T-cell (primary cell): ENCODE measurements at places on chromosomes 6 and 20.

DNA sequence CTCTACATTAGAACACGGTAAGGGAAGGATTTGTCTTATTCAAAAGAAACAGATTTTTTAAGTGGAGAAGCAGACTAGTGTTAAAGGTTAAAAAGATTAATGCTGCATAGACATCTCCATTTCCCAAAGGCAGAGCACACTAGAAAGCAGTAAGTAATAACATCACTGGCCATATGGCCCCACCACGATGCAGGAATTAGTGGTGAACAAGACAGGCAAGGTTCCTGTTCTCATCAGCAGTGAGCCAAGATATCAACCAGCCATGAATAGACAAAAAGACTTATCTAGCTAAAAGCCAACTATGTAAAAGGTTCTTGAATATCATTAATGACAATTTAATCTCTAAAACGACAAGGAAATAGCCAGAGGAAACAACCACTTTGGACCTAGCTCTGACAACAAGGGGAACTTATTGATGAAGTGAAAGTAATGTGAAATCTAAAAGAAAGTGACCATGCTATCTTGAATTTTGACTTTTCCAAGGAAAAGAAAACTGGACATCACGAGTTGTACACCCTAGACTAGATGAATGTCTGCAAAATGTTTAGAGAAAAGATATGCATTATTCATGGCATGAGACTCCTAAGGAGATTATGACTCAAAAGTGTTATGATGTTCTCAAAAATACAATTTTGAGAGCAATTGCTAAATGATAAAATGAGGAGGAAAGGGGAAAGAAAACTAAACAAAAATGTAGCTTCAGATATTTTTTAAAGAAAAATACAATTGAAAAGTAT lies 157.9 kb upstream of the STXBP5 start:
- DNase-seq = no peak

GRCh38 chr6:14652536-14652935 lies 535.0 kb downstream of the CD83 start:
- DNase-seq = no peak

DNA sequence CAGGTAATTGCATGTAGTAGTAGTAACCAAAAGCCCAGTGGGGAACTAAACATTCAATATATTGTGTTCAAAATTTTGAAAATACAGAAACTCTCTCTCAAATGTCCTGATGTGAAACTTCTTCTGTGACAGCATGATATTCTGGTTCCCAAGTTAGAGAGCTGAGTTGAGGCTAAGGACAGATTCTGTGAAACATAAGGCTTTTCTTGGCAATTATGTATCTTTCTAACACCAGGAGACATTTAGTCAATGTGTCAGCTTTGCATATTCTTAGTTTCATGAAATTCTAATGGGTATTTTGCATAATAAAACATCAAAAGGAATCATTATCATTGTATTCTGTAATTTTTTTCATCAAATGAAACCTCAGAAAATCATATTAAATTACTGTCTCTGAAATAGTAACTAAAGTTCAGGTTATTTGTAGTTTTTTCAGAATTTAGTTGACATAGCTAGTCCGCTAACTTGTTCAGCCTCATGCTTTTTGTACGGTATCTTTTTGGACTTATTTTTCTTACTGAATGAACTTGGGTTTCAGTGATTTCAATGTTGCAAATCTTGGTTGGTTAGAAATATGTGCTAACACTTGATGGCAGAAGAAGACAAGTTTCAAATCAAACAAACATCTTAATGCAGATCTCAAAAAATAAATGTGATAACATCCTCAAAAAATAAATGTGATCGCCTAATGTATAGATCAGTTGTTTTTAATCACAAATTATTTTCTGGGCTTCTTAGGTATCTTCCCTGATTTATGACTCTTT lies 70.4 kb downstream of the AKAP7 start:
- DNase-seq = no peak

DNA sequence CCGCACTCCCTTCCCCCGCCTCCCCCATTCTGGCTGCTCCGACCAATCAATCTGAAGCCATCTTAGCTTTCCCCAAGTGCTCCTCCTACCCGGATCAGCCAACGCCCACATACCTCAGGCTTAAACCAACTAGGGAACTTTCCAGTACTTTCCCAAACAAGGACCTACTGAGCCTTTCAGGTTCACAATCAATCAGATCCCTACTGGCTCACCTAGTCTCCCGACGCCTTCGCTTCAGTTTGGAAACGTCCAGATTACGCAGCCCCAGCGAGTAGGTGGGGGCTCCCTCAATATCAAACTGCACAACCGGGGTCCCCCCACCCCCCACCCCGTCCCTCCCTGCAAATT lies 432 bp downstream of the HSPA1L start:
- peak; percentile 41 for DNase-seq

DNA sequence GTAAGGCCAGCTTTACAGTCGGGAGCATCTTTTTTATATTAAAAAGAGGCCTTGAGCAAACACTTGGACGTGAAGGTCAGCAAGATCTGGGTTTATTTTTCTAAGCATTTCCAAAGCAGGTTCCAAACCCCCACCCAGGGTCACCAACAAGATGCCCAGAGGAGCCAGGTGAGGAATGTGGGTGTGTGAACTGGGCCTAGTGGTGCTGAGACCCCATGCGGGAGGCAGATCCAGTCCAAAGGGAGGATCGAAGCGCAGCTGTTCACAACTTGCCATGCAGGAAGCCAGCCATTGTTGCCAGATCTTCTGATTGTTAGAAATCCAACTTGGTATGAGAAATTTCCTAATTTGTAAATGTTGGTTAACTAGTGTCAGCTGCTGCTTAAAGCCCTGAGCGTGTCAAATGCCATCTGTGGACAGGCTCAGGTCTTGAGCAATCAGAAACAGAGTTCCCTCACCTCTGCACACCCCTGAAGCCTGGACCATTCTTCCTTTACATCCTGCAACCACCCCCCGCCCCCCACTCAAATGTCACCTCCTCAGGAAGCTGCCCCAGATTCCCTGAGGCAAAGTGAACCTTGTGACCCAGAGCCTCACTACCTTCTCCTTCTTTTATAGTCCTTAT lies 46.5 kb downstream of the NFATC2 start:
- no peak for DNase-seq

DNA sequence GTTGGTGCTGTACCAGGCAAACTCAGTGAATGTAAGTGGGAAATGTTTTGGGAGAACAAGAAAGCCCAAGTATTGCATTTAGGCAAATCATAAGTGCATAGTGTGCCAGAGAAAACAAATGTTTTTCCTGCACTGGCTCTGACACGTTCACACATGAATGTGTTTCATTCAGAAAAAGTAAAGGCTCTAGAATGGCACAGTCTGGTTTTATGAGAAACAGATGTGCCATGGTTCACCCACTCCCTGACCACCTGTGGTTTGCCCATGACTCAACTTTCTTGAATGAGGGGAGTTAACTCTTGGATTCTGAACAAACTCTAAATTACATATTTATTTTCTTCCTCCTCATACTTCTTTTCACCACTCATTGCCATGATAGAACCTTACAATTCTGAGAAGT lies 126.9 kb downstream of the KCNQ5 start:
- DNase-seq = no peak

- DNase-seq = no peak
These were observed 236.8 kb upstream of the MAN1A1 start for GRCh38 chr6:119586250-119586882.

DNA sequence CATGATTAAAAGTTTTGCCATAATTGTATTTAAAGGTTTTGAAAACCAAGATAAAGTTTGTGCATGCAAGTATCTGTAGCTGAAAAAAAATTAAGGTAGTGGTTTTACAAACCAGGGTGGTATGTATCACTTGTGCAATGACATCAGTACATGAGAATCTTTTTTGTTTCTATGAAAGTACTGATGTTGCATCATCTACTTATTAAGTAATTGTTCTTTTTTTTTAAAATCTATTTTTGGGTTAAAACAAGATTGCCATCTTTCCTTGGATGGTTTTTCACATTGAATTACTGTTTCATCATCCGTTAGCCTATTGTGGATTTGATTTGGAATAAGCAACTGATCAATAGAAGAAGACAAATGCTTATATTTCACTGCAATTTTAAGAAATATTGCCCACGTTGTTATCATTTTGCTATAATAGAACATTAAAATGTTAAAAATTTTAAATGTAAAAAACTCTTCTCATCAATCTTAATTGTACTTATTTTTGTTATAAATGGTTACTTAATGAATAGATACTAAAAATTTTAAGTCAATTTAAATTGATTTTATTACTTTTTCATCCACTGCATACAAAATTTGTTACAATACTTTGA lies 39.8 kb upstream of the TAGAP start:
- DNase-seq = no peak

- DNase-seq = no peak
These were observed 16.3 kb upstream of the OR2B6 start for GRCh38 chr6:27940766-27941165.

DNA sequence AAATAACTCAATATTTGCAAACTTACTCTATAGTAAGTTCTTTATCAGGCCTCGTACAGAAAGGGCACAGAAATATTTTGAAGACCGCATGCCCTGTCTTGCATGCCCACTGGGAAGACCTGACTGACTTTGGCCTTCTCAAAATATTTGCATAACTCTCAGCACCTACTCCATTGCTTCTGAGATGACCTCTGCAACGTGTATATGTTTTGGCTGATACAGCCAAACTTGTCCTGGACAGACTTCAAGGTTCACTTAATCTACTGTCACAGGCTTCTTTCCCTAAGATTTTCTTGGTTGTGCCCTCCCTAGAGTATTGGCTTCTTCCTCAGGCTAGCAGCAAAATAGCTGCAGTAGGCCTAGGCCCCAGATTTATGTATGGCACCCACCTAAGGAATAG lies 21.5 kb upstream of the SERINC3 start:
- no peak for DNase-seq

GRCh38 chr20:34293589-34293988 lies 9.6 kb downstream of the AHCY start:
- DNase-seq = no peak

GRCh38 chr20:25315418-25316210 lies 67.7 kb downstream of the PYGB start:
- DNase-seq = no peak

- DNase-seq = no peak
These were observed 50.7 kb upstream of the INSM1 start for GRCh38 chr20:20317195-20317594.

GRCh38 chr6:143262859-143263258 lies 187.6 kb downstream of the ADAT2 start:
- DNase-seq = no peak

DNA sequence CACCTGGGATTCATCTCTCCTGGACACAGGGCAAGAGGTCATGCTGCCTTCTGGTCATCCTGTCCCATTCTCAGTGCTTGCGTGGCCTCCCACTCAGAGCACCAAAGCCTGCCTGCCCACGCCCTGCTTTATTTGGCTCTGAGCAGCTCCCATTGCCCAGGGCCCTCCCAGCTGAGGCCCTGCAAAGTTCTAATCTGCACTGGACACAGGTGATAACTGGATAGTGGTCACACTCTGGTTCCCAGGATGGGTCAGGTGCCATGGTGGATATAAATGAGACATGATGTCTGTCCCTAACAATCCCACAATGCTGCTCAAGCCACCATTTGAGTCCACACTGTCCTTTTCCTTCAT lies 39.5 kb downstream of the CPXM1 start:
- DNase-seq = no peak

- DNase-seq = peak; percentile 99
These were observed at the start of gene OSER1 for GRCh38 chr20:44210406-44211176. TSS of gene OSER1 (minus strand) at chr20:44210771. CDS start at chr20:44206957, 3,814 bp downstream.

GRCh38 chr6:56890683-56891429 lies 64.1 kb upstream of the BEND6 start:
- no peak for DNase-seq

- DNase-seq = no peak
These were observed 2.1 kb downstream of the C6orf141 start for GRCh38 chr6:49552596-49552995.

DNA sequence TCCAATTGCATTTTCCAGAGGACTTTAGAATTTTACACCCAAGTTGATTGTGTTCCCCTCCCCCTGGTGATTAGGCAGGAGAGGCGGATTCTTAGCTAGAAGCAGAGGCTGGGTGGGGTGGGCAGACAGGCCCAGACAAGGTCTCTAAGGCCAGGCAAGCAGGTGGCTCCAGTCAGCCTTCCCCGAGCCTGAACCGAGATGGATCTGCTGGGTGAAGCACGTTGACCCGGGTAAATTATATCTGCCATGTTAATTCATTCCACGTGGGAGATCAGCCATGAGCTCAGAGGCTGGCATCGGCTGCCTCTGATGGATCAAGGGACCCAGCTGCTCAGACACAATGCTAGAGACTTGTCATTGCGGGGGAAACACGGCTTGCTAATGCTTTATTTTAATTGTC lies 159.5 kb upstream of the MAFB start:
- DNase-seq = no peak

DNA sequence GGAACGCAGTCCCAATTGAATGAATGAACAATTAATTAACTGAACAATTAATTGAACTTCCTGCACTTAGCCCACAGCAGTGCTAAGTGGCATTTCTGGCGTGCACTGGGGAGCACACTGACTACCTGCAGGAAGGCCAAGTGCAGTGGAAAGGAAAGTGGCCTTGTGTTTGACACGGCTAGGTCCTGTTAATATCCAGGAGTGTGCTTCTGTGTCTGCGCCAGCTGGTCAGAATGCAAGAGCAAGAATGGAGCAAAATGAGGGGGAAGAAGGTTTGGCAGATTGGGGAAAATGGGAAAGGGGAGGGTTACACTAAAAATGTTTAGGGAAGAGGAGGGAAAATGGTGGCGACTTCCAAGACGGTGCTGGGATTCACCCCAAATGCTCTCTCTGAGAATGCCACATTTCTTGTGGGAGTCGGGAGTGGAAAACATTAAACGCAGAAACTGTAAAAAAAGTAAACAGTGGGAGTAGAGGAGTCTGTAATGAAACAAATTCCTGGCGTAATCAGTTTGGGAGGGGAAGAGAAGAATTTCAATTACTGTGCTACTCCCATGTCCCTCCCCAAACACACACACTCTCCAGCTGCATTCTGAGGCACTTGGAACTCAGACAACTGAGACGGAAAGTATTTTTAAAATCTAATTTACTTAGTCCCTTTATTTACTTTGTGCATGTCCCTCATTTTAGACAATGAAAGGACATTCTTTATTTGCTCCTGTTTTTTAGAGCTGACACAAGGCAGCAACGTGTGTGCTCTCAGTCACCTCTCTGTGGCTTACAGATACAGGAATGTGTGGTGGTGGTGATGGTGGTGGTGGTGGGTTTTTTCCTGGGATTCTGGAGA lies 64.1 kb downstream of the CLIC5 start:
- DNase-seq = no peak
